ENCODE measurements at places on chromosomes 6 and 20.

GRCh38 chr20:55160037-55160436 is 684.6 kb downstream of the DOK5 start:
- no peak for DNase-seq

GRCh38 chr6:55276745-55277530 is 50.3 kb upstream of the GFRAL start:
- peak; percentile 80 for DNase-seq

- DNase-seq: no peak
These were observed 19.7 kb downstream of the NPEPL1 start for GRCh38 chr20:58712151-58712791.

DNA sequence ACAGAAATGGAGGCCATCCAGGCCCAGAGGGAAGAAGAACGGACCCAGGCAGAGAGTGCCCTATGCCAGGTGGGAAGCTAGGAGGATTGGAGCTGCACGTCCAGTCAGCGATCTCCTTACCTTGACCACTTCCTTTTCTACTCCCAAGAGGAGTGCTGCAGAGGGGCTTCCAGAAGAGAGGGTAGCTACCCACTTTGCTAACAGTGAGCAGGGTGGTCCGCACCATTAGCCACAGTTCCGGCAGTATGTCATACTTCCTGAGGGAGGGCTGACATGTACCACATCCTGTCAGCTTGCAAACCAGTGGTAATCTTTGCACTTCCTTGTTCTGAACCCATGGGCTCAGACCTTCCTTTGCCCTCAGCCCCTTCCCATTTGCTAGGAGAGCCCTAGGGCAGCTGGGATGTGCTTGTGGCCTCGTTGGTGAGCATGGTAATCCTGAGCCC is 35.4 kb downstream of the CEP250 start:
- DNase-seq: no peak

GRCh38 chr6:36360241-36361054 is 23.8 kb upstream of the BNIP5 start:
- DNase-seq: peak; percentile 91

- DNase-seq: peak; percentile 9
These were observed 190.8 kb upstream of the LAMP5 start for GRCh38 chr20:9323622-9324021.

DNA sequence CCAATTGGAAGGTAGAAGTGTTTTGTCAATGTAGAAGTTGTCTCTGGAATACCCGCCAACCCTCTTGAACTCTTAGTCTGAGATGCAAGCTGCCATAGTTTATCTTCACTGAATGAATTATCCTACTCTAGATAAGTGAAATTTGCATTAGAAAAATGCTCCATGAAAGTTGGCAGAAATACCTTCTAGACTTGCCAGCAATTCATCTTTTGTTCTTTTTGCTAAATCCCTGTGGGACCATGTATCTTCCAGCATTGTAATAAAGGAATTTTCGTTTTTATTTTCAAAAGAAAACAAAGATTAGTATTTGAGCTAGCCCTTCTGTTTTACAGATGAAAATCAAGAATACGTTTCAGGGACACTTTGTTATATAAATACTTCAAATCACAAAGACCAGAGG is 244.2 kb downstream of the CBLN4 start:
- no peak for DNase-seq

DNA sequence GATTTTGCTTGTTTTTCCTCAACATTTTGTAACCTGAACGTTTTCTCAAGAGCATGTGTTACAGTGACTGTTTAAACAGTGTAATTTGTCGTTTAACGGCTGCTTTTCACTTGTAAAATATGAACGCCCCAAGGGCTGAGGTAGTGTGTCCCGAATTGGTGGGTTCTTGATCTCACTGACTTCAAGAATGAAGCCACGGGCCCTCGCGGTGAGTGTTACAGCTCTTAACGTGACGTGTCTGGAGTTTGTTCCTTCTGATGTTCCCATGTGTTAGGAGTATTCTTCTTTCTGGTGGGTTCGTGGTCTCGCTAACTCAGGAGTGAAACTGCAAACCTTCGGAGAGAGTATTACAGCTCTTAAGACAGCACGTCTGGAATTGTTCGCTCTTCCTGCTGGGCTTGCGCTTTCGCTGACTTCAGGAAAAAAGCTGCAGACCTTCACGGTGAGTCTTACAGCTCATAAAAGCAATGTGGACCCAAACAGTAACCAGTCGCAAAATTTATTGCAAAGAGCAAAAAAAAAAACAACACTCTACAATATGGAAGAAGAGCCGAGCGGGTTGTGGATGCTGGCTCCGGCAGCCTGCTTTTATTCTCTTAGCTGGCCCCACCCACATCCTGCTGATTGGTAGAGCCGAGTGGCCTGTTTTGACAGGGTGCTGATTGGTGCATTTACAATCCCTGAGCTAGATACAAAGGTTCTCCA is 25.1 kb upstream of the TRIM27 start:
- DNase-seq: no peak

DNA sequence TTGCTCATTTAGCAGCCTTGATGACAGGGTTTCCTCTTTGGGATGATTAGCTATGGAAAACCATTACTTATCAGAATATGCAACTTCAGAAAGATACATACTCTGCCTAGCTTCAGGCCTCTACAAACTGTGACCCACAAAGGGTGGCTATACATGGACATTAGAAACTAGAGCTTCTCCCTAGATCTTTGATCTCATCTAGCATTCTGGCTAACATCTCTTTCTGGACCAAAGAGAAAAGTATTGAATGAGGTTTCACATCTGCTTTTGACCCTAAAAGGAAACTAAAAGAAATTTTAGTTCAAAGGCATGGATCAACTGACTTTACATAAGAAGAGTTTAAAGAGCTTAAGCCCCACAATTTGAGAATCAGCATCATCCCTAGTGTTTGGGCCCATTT is 12.4 kb upstream of the HMGN3 start:
- no peak for DNase-seq

GRCh38 chr20:43539975-43540672 is 18.7 kb upstream of the SGK2 start:
- DNase-seq: no peak

Data from cardiac fibroblast (primary cell).